Stimulated activated CD8-positive, alpha-beta memory T cell treated with anti-CD3 and anti-CD28 coated beads, Interleukin-2, amount 100 ng/mL, for 48 hours (primary cell): ENCODE measurements at places on chromosomes 5 and 9.

DNA sequence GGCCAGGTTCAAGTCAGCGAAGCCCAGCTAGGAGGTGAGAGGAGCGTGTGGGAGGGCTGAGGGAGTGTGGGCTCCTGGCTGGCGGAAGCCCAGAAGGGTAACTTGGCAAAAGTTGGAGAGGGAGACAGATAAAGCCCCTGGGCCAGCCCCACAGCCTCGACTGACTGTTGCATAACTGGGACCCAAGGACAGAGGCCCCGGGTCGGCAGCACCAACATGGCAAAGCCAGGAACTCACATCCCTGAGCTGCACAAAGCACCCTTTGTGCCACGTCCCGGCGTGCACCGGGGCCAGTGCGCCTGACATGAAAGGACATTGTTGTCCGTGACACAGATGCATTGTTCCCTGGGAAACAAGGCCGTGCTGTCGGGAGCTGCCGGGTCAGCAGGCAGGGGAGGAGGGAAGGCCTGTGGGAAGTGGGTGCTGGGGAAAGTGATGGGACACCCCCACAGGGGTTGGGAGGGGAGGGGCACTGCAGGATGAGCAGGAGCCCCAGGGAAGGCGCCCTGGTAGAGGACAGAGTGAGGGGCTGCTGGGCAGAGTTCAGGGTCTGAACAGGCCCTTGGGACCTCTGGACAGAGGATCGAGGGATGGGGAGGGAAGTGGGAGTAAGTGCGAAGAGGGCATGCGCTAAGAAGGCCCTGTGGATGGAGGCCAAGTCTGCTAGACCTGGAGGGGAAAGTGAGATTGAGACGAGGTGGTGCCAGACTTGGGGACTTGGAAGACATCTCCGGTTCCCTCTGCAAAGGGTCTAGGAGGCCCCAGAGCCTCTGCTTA, 13.0 kb upstream of the DPM2 start:
- DNase-seq, result no peak

DNA sequence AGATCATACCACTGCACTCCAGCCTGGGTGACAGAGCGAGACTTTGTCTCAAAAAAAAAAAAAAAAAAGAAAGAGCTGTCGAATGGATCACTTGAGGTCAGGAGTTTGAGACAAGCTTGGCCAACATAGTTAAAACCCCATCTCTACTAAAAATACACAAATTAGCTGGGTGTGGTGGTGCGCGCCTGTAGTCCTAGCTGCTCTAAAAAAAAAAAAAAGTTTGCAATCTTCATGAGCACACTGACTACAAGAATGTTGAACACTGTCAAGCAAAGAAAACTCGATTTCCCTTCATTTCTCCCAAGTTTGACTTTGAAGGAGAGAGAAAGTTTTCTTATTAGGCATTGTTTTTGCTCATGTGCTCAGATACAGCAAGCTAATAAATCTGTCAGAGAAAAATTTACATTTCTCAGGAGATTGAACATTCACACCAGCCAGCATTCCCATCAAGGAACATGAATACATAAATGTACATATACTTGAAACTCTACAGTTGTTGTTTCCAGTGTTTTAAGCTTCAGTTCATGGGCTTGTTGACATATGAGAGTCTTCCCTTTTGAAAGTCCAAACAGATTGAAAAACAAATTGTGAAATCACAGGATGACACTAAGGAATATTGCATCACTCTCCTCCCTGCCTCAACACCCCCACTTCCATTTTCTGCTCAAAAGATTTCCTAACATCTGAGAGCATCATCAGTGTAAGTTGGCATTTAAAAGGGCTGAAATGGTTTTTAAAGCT, 81.8 kb downstream of the ARRDC3 start:
- DNase-seq, result no peak

- DNase-seq, result no peak
Observed at GRCh38 chr5:156191547-156191946, 135.4 kb upstream of the SGCD start.

- DNase-seq, result no peak
Observed at GRCh38 chr5:57738301-57738700, 255.7 kb upstream of the ACTBL2 start.

DNA sequence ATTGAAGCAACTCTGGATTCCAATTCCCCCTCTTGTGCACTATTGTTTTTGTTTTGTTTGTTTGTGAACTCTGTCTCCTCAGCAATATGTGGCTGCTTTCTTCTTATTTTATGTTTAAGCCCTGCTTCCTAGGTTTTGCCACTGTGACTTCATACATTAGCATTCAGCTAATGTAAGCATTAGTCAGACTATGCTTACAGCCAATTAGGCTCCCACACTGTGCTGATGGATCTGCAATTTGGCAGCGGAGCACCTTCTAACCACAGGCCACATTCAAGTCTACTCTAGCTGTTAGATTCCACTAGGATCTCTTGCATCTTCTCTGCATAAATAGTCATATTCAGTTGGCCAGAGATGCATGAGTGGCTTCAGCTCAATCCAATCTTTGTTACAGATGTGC, 9.6 kb upstream of the BICD2 start:
- no peak for DNase-seq

DNA sequence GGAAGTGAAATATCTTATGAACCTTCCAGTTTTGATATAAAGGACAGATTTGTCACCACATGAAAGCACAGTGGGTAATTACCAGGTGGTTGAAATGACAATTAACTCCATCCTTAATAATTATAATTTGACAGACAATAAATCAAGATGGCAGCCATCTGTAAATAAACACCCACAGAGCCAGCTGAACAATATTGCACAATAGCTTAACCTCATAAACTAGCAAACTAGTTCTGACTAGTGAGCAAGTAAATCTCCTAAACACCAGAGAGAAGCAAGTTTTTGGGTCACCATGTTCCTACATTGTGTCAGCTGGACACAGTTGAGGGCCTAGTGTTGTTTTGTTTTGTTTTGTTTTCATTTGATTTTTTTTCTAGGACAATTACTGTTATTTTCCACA, 577.4 kb downstream of the ACTL7B start:
- no peak for DNase-seq

DNA sequence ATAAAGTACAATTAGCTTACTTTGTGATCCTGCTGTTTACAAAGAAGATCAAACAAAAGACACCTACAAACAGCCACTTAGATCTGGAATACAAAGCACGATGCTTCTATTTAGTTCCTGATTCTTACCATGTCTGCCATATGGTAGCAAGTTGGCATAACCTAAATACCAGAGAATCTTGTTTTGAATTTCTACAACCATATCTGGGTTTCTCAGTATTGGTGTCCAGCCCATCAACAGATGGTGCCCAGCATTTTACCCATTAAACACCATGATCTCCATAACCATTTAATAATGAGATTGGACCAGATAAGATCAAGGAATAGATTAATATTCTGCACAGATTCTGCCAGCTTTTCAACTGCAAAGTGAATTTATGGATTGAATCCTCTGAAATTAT, 29.8 kb downstream of the SLC24A2 start:
- DNase-seq, result no peak

- DNase-seq, result no peak
Observed at GRCh38 chr5:1136814-1137213, 25.0 kb upstream of the SLC12A7 start.

DNA sequence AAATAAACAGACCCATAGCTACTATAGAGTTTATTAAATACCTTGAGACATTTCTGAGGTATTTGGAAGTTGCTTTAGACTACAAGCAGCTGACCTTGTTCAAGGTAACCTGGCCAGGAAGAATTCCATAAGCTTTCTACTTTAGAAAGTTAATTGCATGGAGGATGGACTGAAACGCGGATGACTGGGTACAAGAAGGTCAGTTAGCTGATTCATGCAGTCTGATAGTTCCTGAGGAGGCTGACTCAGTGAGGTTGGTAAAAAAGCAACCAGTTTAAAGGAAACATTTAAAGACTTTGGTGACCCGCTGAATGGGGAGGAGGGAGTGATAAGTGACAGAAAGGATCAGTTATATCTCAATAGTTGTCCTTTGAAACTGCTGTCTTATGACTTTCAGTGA, 670.1 kb upstream of the CDH9 start:
- no peak for DNase-seq

GRCh38 chr5:158824241-158824882, 275.4 kb downstream of the EBF1 start:
- no peak for DNase-seq

DNA sequence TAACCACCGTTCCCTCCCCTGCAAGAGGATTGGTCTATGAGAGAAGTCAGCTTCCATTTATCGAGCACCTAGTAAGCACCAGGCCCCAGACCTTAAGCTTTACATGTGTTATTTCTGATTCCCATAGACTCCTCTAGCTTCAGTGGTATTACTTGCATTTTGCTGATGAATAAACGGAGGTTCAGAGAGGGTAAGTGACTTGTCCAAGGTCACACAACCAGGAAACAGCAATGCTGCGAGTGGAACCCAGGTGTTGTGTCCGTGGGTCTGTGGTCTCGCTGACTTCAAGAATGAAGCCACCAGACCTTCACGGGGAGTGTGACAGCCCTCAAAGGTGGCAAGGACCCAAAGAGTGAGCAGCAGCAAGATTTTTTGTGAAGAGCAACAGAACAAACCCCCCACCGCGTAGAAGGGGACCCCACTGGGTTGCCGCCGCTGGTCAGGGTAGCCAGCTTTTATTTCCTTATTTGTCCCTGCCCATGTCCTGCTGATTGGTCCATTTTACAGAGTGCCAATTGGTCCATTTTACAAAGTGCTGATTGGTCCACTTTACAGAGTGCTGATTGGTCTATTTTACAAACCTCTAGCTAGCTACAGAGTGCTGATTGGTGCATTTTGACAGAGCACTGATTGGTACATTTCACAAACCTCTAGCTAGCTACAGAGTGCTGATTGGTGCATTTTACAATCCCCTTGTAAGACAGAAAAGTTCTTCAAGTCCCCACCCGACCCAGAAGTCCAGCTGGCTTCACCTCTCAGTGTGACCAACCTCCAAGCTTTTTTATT, 29.1 kb upstream of the KCNIP1 start:
- no peak for DNase-seq

DNA sequence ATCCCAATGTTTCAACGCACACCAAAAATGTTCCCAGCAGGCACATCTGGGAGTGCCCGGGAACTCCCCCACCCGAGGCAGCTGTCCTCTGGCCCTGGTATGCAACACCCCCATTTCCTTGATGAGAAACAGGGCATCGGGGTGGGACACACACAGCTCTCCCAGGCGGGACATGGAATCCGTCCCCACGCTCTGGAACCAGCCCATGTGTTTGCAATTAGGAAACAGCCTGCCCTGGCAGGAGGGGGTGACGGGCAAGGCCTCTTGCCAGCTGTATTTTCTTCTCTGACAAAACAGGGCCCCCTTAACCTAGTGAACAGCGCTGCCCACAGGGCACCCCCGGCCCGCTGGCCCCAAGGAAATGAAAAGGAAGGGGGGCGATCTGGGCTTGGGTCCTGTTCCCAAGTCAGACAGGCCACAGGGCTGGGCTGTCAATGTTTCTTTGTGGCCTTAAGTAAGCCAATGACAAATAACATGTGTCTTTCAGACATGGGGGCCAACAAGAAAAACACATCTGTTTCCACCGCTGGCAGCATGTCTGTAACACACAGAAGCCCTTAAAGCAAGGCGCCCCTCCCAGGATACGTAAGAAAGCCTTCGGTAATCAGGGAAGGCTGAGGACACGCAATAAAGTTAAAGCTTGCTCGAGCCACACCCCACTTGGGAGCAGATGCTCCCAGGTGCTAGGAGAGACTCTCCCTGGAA, 125.3 kb downstream of the ROR2 start:
- no peak for DNase-seq

- DNase-seq, result no peak
Observed at GRCh38 chr9:14064940-14065339, 249.0 kb downstream of the NFIB start.

- DNase-seq, result no peak
Observed at GRCh38 chr5:40416588-40416987, 263.1 kb upstream of the PTGER4 start.

DNA sequence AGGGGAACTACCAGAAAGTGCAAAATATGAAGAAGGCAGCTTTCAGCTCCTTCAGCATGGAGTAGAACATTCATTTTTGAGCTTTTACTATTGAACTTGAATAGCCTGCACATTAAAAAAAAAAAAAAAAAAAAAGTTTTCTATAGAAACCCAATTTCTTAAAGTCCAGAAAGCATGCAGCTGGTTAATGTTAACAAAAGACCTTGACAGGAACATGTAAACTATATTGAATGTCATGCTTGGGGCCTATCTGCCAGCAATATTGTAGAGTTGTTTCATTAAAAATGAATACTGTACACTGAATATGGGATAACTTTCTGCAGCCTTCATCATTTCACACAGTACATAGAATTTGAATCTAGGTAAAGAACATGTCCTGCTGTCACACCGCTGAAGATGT, 230.6 kb downstream of the NFIB start:
- no peak for DNase-seq

GRCh38 chr5:155529362-155529761, 515.8 kb downstream of the KIF4B start:
- DNase-seq, result no peak

DNA sequence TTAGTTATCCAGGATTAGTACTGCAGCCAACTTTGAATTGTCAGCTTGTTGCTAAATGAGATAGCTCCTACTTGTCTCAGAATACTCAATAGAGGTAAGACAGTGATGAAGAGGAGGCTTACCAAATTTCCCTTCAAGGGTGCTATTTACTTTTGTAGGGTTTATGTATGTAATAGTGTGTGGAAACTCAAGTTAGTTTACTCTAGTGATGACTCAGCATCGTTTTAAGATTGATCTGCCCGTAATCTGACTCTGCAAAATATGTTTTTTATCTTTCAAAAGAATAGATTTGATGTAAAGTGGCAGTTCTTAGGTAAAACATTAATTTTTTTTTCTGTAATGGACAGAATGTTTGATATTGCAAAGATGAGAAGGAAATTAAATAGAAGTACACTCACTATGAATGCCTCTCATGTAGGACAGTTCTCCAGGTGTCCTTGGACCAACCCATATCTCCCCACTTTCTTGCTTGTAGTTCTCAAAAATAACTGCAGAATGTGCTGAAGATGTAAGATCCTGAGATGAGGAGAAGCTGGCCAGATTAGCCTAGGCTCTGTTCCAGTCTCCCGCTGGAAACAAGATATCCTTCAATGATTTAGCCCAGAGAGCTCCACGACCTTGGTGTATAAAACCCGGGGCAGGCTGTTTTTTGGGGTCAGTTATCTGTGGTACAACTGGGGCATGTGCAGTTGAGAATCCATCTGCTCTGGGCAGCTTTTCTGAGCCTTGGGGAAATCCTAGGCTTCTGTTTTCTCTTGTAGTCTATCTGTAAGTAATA, 24.4 kb upstream of the MROH2B start:
- DNase-seq, result no peak

DNA sequence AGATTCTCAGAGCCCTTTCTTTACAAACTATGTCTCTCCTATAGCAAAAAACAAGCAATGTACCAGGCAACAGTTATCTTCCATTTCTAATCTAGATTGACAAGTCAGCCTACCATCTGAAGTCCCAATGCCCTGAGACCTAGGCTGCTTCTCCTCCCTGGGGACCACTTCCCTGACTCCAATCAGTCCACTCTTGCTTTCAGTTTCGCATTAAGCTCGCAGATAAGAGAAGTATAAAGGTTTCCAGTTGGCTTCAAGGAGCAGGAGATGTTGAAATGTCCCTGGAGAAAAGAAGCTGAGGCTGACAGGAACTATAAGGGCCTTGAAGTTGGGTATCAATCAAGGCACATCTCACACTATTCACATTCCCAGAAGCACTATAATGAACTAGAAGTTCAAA, 32.3 kb downstream of the ERP44 start:
- DNase-seq, result no peak

- no peak for DNase-seq
Observed at GRCh38 chr9:130931508-130932254, 7.4 kb downstream of the FIBCD1 start.

- DNase-seq, result no peak
Observed at GRCh38 chr9:122337556-122337929, 33.3 kb upstream of the PTGS1 start.
